Mesothelial cell of epicardium (in vitro differentiated cells): ENCODE measurements at places on chromosomes 6 and 20. TPM values are rescaled to one million over a fixed set of nuclear protein-coding genes. Genes with fewer than 3 reads are reported as not detected.

Gene TAGAP
- total RNA-seq = 0.16 to 0.32 TPM (median 0.24 TPM) in 3 replicates

Gene GPR6
- total RNA-seq = not detected in 3 replicates

DNA sequence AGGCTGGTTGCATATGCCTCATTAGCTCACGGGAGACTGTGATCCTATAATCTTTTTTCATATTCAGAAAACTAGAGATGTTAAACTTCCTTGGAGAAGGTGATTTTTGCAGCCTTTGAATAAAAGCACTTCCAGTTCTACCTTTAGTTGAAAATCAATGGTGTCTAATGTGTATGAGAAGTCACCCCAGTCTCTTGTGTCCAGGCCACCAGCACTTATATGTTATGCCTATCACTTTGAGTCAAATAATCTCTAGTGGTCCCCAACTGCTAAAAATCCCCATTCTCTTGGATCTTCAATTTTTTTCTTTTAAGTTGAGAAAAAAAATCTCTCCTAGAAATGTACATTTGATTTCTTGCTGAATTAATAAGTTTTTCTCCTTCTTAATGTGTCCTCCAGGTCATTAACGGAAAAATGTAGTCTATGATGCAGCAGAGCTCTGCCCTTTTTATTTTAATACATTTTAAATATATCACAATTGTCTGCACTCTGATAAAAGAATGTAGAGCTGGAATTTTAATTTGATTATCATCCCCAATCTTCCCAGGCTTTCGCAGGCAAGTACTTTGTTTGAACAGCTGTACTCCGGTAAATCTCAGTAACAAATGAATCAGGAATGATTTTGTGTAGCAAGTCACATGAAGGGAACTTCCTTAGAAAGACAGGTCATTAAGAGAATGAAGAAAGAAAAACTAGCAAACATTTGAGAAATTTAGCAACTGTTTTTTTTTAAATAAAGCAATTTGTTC, 147.0 kb downstream of the SOX4 start:
- no peaks in the 10 kb centered on the region for H3K27me3 ChIP-seq
- H3K27ac ChIP-seq = peak overlapping the region; percentile 87
- peaks cover 70% of the 10 kb centered on the region for H3K4me1 ChIP-seq
- H3K4me3 ChIP-seq = peak overlapping the region; percentile 22

DNA sequence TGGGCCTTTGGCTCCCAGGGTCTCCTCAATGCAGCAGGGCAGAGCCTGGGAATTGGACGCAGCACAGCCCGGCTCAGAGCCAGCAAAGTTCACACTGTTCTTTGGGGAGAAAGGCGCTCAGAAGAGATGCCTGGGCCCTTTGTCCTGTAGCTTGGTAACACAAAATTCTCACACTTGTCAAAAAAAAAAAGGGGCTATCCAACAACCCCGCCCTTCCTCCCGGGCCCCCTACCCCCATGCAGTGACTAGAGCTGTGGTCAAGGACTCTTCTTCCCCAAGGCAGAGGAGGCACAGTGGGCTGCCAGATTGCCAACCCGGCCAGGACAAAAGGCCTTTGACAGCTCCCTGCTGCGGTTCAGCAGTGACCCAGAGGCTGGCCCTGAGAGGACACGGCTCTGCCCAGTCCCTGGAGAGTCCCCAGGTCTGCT, 2.0 kb downstream of the NKAIN4 start:
- no peak overlapping the region for H3K27ac ChIP-seq
- peaks cover 30% of the 10 kb centered on the region for H3K4me1 ChIP-seq
- no peak for DNase-seq
- no peaks in the 10 kb centered on the region for H3K36me3 ChIP-seq

- peak overlapping the region; percentile 73 for H3K27ac ChIP-seq
Observed at GRCh38 chr20:62030834-62031434, 34.7 kb downstream of the TAF4 start.

DNA sequence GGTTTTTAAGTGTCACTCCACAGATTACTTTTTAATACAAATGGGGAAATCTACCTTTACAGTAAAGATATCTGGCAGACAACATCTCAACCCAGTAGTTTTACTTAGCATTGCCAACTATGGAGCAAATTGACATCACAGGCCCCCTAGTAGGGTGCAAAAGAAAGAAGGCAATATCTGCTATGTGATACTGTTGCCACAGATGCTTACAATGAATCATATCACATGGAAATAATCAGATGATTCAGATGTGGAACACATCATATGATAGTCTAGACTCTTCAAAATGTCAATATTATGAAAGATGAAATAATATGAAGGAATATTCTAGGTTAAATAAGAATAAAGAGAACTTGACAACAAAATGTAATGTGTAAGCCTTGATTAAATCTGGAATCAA, 322.5 kb downstream of the BMP2 start:
- no peak overlapping the region for H3K27ac ChIP-seq
- H3K4me3 ChIP-seq = no peak overlapping the region
- H3K36me3 ChIP-seq = no peaks in the 10 kb centered on the region
- no peaks in the 10 kb centered on the region for H3K27me3 ChIP-seq

DNA sequence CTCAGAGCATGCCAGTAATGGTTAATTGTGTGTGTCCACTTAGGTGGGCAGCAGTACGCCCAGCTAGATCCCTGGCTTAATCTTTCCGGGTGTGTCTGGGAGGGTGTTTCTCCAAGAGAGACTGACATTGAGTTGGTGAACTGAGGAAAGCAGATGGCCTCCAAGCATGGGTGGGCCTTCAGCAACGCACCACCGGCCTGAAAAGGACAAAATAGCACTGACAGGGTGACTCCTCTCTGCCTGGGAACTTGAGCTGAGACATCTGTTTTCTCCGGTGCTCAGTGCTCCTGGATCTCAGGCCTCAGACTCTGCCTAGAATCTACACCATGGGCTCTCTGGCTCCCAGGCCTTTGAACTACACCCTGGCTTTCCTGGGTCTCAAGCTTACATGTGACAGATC, 43.2 kb downstream of the C6orf118 start:
- no peaks in the 10 kb centered on the region for H3K36me3 ChIP-seq
- DNase-seq = no peak
- H3K4me3 ChIP-seq = no peak overlapping the region
- no peaks in the 10 kb centered on the region for H3K4me1 ChIP-seq
- H3K27me3 ChIP-seq = peaks cover 4% of the 10 kb centered on the region

- peaks cover 7% of the 10 kb centered on the region for H3K36me3 ChIP-seq
- DNase-seq = no peak
- no peak overlapping the region for H3K27ac ChIP-seq
- no peaks in the 10 kb centered on the region for H3K4me1 ChIP-seq
- H3K4me3 ChIP-seq = no peak overlapping the region
- H3K27me3 ChIP-seq = no peaks in the 10 kb centered on the region
Observed at GRCh38 chr6:110703010-110703905, 112.0 kb downstream of the CDK19 start.

- no peaks in the 10 kb centered on the region for H3K27me3 ChIP-seq
- H3K4me3 ChIP-seq = no peak overlapping the region
- peaks cover 26% of the 10 kb centered on the region for H3K4me1 ChIP-seq
- H3K27ac ChIP-seq = no peak overlapping the region
Observed at GRCh38 chr6:15507746-15508145, 155.1 kb downstream of the DTNBP1 start.

Gene FOXF2
- 0.13 to 0.27 TPM in 2 of 3 replicates, not detected in the other for total RNA-seq

- DNase-seq = peak; percentile 41
- peak overlapping the region; percentile 84 for H3K27ac ChIP-seq
- peaks cover 9% of the 10 kb centered on the region for H3K36me3 ChIP-seq
- H3K4me3 ChIP-seq = peak overlapping the region; percentile 85
- H3K4me1 ChIP-seq = peaks cover 15% of the 10 kb centered on the region
- no peaks in the 10 kb centered on the region for H3K27me3 ChIP-seq
Observed at GRCh38 chr6:26550250-26550993, 12.3 kb downstream of the HMGN4 start.

DNA sequence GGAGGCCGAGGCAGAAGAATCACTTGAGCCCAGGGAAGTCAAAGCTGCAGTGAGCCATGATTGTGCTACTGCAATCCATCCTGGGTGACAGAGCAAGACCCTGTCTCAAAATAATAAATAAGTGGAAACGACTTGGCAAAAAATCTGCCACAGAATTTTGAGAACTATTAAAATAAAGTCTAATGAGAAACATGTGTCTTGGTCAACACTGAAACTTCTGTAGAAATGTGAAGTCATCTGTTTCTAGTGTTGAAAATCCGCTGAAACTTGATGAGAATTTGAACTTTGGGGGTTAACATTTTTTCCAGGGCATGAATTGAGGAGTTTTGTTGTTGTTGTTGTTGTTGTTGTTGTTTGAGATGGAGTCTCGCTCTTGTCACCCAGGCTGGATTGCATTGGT, 29.0 kb upstream of the BCLAF1 start:
- DNase-seq = no peak
- H3K27me3 ChIP-seq = no peaks in the 10 kb centered on the region
- no peaks in the 10 kb centered on the region for H3K36me3 ChIP-seq
- no peak overlapping the region for H3K27ac ChIP-seq
- H3K4me1 ChIP-seq = peaks cover 10% of the 10 kb centered on the region

- peaks cover 27% of the 10 kb centered on the region for H3K4me1 ChIP-seq
- H3K36me3 ChIP-seq = no peaks in the 10 kb centered on the region
- H3K27me3 ChIP-seq = peaks cover 6% of the 10 kb centered on the region
- DNase-seq = no peak
- no peak overlapping the region for H3K4me3 ChIP-seq
Observed at GRCh38 chr6:1781152-1781816, 171.6 kb downstream of the FOXC1 start.

DNA sequence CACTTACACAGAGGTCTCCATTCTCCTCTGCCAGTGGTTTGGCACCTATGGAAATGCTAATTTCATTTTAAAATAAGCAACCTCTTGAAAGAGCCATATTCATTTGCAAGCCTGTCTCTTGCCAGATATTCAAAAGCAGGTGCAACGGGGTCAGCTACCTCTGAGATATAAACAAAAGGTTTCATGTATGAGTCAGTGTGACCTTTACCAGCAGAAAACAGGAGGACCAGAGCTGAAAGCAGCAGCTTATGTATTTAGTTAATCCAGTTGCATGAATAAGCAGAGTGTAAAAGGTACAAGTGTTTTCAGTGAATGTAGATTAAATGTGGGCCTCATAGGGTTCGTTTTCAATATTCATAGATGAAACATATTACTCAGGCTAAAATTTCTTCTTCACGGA, 56.0 kb downstream of the TENT5A start:
- H3K27me3 ChIP-seq = peaks cover 2% of the 10 kb centered on the region
- H3K36me3 ChIP-seq = no peaks in the 10 kb centered on the region
- H3K4me1 ChIP-seq = peaks cover 2% of the 10 kb centered on the region

- H3K4me3 ChIP-seq = no peak overlapping the region
- no peak overlapping the region for H3K27ac ChIP-seq
- peaks cover 5% of the 10 kb centered on the region for H3K4me1 ChIP-seq
- no peak for DNase-seq
Observed at GRCh38 chr6:16124198-16125180, 4.4 kb upstream of the MYLIP start.

DNA sequence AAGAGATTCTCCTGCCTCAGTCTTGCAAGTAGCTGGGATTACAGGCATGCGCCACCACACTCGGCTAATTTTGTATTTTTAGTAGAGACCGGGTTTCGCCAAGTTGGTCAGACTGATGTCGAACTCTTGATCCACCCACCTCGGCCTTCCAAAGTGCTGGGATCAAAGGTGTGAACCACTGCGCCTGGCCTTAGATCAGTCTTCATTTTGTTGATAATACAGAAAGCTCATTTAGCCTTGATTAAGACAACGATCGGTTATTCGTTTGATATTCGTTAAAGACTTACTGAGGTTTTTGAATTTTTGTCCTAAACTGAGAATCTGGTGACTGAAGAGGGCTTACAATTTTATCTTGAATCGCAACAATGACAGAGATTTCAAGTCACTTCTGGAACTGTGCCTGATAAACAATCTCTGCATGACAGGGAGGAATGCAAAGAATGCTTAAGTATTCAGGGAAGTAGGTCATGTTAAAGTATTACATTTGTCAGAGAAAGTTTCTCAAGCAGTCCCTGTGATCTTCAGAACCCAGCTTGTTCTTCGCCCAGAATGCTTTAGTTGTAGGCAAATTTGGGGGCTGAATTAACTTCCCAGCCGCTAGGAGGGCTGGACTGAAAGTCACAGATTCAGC, 14.8 kb downstream of the AKAP12 start:
- H3K4me1 ChIP-seq = peaks cover 69% of the 10 kb centered on the region
- DNase-seq = no peak
- peak overlapping the region; percentile 57 for H3K4me3 ChIP-seq
- H3K36me3 ChIP-seq = peaks cover 9% of the 10 kb centered on the region

Gene TDRD6
- total RNA-seq = 0.24 to 0.51 TPM (median 0.43 TPM) in 3 replicates

Gene UFL1
- 39.4 to 40.2 TPM (median 39.5 TPM) in 3 replicates for total RNA-seq

GRCh38 chr6:161351858-161352257, 78.0 kb upstream of the AGPAT4 start:
- H3K36me3 ChIP-seq = no peaks in the 10 kb centered on the region
- H3K27me3 ChIP-seq = no peaks in the 10 kb centered on the region
- no peak overlapping the region for H3K4me3 ChIP-seq
- H3K27ac ChIP-seq = no peak overlapping the region

- no peaks in the 10 kb centered on the region for H3K36me3 ChIP-seq
- no peak for DNase-seq
- H3K4me1 ChIP-seq = peaks cover 9% of the 10 kb centered on the region
- H3K27ac ChIP-seq = peak overlapping the region; percentile 14
Observed at GRCh38 chr20:51752343-51752951, 15.7 kb downstream of the ATP9A start.

DNA sequence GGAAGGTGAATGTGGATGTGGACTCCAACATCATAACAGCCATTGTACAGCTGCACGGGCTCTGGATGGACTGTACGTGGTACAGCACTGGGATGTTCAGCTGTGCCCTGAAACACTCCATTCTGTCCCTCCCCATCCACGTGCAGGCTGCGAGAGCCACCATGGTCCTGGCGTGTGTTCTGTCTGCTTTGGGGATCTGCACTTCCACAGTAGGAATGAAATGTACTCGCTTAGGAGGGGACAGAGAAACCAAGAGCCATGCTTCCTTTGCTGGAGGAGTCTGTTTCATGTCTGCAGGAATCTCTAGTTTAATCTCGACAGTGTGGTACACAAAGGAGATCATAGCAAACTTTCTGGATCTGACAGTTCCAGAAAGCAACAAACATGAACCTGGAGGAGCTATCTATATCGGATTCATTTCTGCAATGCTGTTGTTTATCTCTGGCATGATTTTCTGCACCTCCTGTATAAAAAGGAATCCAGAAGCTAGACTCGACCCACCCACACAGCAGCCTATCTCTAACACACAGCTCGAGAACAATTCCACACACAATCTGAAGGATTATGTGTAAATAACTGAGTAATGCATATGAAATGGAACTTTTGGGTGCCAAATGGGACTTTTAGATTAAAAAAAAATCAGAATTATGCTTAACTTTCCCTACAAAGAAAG, 12.1 kb downstream of the CLDN20 start:
- H3K36me3 ChIP-seq = peaks cover 12% of the 10 kb centered on the region
- H3K4me3 ChIP-seq = no peak overlapping the region
- H3K27ac ChIP-seq = peak overlapping the region; percentile 54
- peaks cover 18% of the 10 kb centered on the region for H3K4me1 ChIP-seq

Gene TMEM244
- total RNA-seq = not detected in 3 replicates
